ENCODE measurements at places on chromosomes 7 and 10.

- no peak for DNase-seq
These were observed 241.9 kb downstream of the FOXP2 start for GRCh38 chr7:114656466-114656865.

- no peak for DNase-seq
These were observed 252.4 kb upstream of the TPK1 start for GRCh38 chr7:145088111-145088745.

GRCh38 chr10:43953672-43954071, 305.0 kb upstream of the ZNF32 start:
- no peak for DNase-seq

- no peak for DNase-seq
These were observed 359.3 kb downstream of the HGF start for GRCh38 chr7:81410471-81411117.

DNA sequence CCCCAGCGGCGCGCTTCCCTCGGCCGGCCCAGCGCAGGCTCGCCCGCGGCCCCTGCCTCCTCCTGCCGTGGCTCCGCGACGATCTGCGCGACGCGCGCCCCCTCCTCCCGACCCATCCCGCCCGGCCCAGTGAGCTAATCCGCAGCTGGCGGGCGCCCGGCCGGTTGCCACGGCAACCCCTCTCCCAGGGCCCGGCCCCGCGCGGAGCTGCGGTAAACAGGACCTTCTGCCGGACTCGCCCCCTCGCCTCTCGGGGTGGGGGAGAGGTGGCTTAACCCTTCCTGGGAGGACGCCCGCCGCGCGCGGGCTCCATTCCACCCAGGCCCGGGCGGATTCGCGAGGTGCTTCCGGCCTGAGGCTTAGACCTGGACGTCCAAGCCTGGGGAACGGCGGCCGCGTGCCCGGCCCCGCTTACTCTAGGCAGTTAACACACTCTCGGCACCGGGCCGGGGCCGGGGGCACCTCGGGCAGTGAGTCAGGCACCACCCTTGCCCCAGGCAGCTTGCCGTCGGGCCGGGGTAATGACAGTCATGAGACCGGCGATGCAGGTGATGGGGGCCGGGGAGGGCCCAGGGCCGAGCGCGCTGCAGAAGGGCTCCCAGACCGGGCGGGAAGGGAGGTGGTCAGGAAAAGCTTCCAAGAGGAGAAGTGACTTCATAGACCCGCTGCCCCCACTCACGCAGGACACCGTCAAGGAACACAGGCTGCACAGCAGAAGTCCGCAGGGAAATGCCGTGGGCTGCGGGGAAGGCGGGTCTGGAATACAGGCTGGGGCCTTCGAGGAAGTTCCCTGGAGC, at the start of gene DENND2A:
Gene DENND2A, minus strand, starts transcription at position 87 of the 797 bp plus-strand sequence. CDS start 38,416 bp downstream, outside the sequence.
- DNase-seq: no peak

All from stimulated activated CD8-positive, alpha-beta memory T cell treated with anti-CD3 and anti-CD28 coated beads, Interleukin-4, amount 100 ng/mL, for 4 hours (primary cell).